ENCODE measurements at places on chromosomes 1 and 21.

GRCh38 chr1:147409886-147410285, 131.4 kb upstream of the BCL9 start:
- no peak for DNase-seq

DNA sequence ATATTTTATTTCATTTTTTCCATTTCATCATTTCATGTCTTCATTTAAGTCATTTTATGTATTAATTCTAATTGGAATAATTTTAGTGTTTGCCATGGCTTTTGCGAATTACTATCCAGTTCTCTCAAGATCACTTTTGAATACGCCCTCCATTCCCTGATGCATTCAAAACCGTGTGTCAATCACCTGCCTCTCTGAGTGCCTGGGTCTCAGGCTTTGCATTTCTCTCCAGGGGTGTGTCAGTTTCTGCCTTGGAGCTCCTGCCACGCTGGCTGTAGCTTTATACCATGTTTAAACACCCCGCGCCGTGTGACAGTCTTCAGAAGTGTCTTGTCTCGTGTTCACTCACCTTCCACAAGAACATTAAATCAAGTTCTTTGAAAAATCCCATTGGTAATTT, 7.4 kb upstream of the DNMT3L start:
- no peak for DNase-seq

GRCh38 chr1:24297187-24297851, 21.8 kb upstream of the GRHL3 start:
- DNase-seq, result no peak

- peak; percentile 88 for DNase-seq
These were observed 13.5 kb downstream of the CITED4 start for GRCh38 chr1:40848530-40849189.

DNA sequence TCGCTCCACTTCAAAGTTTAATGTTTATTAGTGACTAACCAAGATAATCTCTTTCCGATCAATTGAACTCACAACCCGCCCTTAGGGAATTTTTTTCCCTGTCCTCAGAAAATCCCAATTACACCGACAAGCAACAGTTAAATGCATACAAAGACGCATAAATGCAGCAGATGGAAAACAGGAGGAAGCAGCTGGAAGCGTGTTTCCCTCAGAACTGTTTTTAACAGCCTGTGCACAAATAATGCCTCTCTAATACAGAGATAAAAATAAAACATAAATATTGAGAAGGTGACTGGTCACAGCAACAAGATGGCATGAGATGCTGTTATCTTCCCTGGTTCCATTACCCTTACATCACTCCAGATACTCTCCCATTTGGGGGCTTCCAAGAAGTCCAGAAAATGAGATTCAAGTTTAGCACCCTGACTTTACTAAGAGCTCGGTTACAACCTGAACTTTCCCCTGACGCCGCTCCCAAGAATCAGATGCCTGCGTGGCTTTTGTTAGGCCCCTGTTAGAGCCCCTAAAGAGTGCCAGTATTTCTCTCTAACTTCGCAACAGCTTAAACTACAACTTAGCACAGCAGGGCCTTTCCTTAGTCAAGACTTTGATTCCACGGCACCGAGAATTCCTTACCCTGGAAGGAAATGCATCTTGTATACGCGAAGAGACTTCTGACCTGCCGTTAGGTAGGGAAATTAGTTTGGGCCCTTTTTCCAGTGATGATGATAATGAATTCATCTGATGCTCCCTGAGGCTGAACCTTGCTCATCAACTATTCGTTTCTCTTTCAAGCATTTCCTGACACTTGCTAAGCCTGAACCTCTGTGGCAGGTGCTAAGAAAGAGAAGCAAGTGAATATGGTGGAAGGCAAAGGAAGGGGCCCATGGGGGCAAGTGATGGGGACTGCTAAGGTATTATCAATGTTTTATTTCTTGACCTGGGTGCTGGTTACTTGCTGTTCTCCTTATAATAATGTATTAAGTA, 137.7 kb upstream of the SMYD2 start:
- DNase-seq, result no peak

DNA sequence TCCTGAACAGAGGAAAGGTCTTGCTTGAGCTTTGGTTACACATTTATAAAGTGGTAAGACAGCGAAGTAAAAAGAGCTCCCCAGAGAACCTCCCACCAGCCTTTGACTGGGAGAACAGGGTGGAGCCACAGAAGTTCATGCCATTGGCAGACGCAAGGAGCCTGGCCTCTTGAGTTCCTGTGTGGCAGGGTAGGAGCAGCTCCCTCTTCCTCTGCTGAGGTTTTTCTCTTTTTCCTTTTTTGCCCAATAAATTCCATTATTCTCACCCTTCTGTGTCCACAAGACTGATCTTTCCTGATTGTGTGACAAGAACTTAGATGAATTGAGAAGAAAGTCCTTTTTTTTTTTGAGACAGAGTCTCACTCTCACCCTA, 4.3 kb downstream of the THEM4 start:
- no peak for DNase-seq

DNA sequence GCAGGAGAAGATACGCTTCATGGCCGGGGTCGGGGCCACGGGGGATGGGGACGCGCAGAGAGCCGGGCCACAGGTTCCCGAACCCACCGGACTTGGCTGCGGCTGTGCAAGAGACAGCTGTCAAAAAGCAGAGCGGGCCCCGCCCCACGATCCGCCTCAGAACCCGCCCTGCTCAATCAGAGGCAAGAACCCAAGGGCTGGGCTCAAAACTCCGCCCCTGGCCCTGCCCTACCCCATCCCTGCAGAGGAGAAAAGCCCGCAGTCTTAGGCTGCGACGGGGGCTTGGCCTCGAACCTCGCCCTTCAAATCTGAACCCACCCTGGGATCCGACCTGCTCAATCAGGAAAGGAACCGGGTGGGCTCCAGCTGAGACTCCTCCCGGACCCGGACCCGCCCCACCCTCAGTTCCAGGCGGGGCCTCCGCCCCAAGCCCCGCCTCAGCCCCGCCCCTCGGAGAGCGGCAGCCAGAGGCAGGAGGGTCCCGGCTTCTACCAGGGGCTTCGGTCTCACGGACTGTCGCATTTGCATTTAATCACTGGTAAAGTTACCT, at the start of gene ANKRD35:
Gene ANKRD35 (minus strand): TSS at position 129 of the 550 bp plus-strand sequence. CDS start 108 bp downstream, at position 21.
- peak; percentile 94 for DNase-seq

- DNase-seq, result peak; percentile 2
These were observed 664.6 kb downstream of the NCAM2 start for GRCh38 chr21:21662776-21663175.

GRCh38 chr1:222387007-222387814, 160.7 kb downstream of the HHIPL2 start:
- DNase-seq, result no peak

DNA sequence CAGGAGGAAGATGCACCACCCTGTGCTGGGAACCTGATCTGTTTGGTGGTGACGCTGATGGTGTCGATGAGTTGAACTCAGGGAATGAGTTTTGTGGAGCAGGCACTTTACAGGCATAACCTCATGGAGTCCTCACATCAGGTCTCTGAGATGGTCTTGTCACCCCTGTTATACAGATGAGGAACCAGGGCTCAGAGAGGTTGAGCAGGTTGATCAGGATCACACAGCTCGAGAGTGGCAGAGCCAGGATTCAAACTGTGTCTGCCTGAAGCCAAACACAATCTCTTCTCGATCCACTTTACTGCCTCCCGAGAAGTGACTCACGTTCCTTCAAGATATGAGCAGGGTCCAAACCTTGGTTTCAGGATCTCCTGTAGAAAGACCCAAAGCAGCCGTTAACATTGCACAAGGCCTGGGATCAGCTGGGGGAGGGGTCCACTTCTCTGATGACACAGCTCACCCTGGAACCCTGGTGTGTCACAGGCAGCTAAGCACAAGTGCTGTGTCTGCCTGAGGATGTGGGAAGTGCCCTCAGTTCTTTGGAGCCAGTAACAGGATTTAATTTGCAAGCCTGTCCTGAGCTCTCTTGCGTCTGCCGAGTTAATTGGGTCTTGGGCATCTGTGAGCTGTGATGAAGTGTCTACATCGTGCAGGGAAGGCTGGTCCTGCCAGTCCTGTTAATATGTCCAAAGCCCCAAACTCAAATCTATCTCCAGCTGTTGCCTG, 65.4 kb upstream of the STUM start:
- DNase-seq, result no peak

All from GM03348 (cell line).